ENCODE measurements at places on chromosomes 13 and 19.

DNA sequence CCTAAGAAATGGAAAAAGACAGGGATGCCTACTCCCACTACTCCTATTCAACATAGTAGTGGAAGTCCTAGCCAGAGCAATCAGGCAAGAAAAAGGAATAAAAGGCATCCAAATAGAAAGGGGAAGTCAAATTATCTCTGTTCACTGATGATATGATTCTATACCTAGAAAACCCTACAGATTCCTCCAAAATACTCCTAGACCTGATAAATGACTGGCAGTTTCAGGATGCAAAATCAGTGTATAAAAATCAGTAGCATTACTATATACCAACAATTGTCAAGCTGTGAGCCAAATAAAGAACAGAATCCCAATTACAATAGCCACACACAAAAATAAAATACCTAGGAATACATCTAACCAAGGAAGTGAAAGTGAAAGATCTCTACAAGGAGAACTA is 1.3 kb upstream of the GPR42 start:
- H3K4me3 ChIP-seq: no peak overlapping the region
- H3K27me3 ChIP-seq: no peaks in the 10 kb centered on the region
- DNase-seq: no peak
- H3K4me1 ChIP-seq: no peaks in the 10 kb centered on the region
- H3K36me3 ChIP-seq: no peaks in the 10 kb centered on the region

DNA sequence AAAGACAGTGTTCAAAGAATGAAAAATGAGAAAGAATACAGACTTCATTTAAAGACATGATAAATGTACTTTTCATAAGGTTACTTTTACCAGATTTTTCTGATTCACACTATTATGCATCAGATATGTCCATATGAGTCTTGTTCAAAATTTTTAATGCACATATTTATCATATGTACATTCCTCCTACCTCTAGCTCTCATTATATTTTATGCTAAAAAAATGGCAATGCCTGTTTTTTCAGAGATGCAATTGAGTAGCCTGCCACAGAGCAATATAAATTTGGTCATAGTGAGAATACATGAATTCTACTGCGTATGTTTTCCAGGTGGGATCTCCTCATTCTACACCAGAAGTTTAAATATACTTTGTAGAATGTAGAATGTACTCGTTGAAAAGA is 807.0 kb upstream of the SLITRK6 start:
- H3K36me3 ChIP-seq: no peaks in the 10 kb centered on the region
- H3K27me3 ChIP-seq: no peaks in the 10 kb centered on the region
- no peak overlapping the region for H3K27ac ChIP-seq
- H3K4me1 ChIP-seq: no peaks in the 10 kb centered on the region
- DNase-seq: no peak
- no peak overlapping the region for H3K4me3 ChIP-seq

DNA sequence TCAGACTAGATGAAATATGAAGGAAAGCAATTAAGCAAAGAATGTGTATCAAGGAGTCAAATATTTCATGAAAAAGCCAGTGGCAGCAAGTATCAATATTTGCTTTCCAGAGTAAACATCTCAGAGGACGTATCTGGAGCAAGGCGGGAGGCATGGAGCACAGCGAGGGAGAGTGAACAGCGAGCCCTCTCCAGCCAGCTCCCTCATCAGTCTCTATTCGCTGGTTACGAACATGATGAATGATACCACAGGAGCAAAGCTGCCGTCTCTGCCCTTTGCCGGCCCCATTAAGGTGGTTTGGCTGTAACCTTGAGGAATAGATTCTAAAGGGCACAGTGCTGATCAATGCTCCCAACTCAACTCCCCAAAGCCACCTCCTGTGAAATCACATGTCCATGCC is 95.8 kb downstream of the CCNA1 start:
- no peak overlapping the region for H3K27ac ChIP-seq
- H3K4me3 ChIP-seq: no peak overlapping the region
- no peak for DNase-seq
- H3K36me3 ChIP-seq: no peaks in the 10 kb centered on the region
- H3K27me3 ChIP-seq: no peaks in the 10 kb centered on the region

DNA sequence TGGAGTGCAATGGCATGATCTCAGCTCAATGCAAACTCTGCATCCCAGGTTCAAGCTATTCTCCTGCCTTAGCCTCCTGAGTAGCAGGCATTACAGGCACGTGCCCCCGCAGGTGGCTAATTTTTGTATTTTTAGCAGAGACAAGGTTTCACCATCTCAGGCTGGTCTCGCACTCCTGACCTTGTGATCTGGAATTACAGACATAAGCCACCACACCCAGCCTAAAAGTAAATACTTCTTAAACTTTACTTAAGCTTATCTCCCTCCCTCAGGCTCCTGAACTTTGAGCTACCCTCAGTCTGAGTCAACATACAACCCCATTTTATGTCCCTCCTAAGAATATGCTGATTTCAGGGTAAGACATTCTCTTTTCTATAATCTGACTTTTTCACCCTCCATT is 66.1 kb downstream of the ZNF486 start:
- no peaks in the 10 kb centered on the region for H3K27me3 ChIP-seq
- H3K27ac ChIP-seq: no peak overlapping the region
- no peak overlapping the region for H3K4me3 ChIP-seq
- no peaks in the 10 kb centered on the region for H3K36me3 ChIP-seq

DNA sequence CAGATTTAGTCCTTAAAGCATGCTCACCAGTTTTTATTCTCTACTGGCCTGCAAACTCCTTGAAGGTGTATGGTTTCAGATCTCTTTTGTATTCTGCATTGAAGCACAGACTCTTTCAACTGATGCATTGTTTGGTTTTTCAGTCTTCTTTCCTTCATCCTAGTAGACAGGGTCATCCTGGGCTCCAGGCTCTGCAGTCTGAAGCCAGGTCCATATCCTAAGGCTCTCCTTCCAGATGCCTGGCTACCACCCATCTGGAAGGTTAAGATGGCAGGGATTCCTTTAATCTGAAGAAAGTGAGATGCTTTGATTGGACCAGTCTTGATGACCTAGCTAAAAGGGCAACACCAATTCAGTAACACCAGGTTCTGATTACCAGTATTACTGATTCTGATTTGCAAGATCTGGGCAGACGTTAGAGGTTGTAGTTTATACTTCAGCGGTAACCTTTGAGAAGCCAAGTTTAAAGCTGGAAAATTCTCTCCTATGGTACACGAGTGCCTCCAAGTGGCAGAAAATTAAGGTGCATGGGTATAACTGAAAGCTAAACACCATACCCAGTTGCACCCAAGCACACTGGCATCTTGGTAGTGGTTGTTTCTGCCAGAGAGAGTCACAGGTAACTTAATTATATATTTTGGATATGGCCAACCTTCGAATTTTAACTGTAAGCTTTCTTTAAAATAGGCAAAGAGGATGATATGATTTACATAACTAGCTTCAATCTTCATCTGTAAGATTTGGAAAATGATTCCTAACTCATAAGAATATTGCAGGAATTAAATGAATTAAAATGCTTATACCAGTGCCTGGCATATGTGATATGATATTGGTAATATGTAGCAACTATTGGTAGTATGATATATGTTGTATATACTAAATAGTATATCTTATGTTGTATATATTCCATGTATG is 1651.9 kb upstream of the MIR17HG start:
- DNase-seq: no peak
- no peaks in the 10 kb centered on the region for H3K4me1 ChIP-seq
- no peaks in the 10 kb centered on the region for H3K36me3 ChIP-seq
- H3K27me3 ChIP-seq: no peaks in the 10 kb centered on the region
- no peak overlapping the region for H3K4me3 ChIP-seq
- no peak overlapping the region for H3K27ac ChIP-seq

GRCh38 chr19:2727640-2727944 is 6.4 kb upstream of the DIRAS1 start:
- DNase-seq: no peak
- H3K4me1 ChIP-seq: peaks cover 14% of the 10 kb centered on the region
- H3K4me3 ChIP-seq: no peak overlapping the region
- peaks cover 4% of the 10 kb centered on the region for H3K36me3 ChIP-seq
- no peaks in the 10 kb centered on the region for H3K27me3 ChIP-seq
- H3K27ac ChIP-seq: no peak overlapping the region

DNA sequence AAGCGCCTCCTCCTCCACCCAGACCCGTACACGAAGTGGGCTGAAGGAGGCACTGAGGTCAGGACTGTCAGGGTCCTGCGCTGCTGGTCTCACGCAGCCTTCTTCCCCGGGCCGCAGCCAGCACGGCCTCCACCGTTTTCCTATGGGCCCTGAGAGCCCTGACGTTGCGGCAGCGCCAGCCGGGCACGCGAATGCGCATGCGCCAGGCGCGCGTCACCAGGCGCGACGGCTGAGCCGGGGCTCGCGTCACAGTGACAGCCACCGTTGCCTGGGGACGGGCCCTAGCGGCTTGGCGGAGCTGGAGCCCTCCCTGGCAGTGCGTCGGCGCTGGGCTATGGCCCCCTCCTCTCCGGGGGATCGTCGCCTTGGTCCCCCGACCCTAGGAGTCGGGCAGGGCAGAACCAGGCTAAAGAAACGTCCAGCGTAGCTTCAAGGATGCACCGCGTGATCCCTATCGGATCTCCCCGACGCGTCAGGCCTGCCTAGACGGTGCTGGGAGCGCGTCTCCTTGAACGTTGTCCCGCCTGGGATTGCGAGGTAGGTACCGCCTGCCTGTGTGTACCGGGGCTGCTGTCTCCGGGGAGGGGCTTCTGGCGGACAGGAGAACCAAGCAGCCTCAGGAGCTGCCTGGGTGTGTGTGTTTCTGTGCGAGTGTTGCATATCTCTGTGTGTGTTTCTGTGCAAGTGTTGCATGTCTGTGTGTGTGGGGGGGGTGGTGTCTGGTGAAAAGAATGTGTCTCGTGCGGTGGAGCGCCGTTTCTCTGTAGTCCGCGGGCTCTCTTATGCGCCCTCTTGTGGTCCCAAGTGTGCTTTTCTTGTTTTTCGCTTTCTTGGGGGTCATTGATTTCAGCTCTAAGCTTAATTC is 43.2 kb downstream of the ZNF571 start:
- no peak overlapping the region for H3K27ac ChIP-seq
- no peaks in the 10 kb centered on the region for H3K4me1 ChIP-seq
- no peaks in the 10 kb centered on the region for H3K27me3 ChIP-seq
- no peaks in the 10 kb centered on the region for H3K36me3 ChIP-seq

GRCh38 chr13:79462895-79463294 is 18.1 kb upstream of the NDFIP2 start:
- H3K4me1 ChIP-seq: no peaks in the 10 kb centered on the region
- no peak for DNase-seq
- no peak overlapping the region for H3K4me3 ChIP-seq
- no peaks in the 10 kb centered on the region for H3K36me3 ChIP-seq

- no peak overlapping the region for H3K4me3 ChIP-seq
- H3K27ac ChIP-seq: no peak overlapping the region
- H3K36me3 ChIP-seq: no peaks in the 10 kb centered on the region
- no peaks in the 10 kb centered on the region for H3K27me3 ChIP-seq
- H3K4me1 ChIP-seq: no peaks in the 10 kb centered on the region
Measured at GRCh38 chr13:34340534-34340933, 522.6 kb downstream of the RFC3 start.

GRCh38 chr19:7860714-7861618 is 13.2 kb downstream of the PRR36 start:
- peaks cover 5% of the 10 kb centered on the region for H3K36me3 ChIP-seq
- DNase-seq: no peak
- H3K4me1 ChIP-seq: no peaks in the 10 kb centered on the region
- no peaks in the 10 kb centered on the region for H3K27me3 ChIP-seq
- H3K4me3 ChIP-seq: no peak overlapping the region

- no peak overlapping the region for H3K27ac ChIP-seq
- no peaks in the 10 kb centered on the region for H3K36me3 ChIP-seq
- no peaks in the 10 kb centered on the region for H3K27me3 ChIP-seq
- no peak overlapping the region for H3K4me3 ChIP-seq
- H3K4me1 ChIP-seq: no peaks in the 10 kb centered on the region
Measured at GRCh38 chr19:15829786-15830185, 14.3 kb upstream of the OR10H1 start.

DNA sequence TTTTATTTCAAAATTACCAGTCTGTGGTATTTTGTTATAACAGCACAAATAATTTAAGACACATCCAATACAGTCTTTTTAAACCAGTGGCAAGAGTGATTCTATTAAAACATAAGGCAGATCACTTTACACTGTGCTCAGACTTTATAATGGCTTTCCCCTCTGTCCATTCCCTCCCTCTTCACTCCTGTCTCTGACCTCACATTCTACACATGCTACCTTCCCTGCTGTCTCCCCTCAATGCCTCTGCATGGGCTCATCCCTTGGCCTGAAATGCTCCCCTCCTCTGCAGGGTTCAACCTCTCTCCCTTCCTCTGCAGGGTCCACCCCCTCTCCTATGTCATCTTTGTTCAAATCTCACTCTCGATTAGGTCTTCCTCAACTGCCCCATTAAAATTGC is 170.8 kb downstream of the LHFPL6 start:
- no peaks in the 10 kb centered on the region for H3K36me3 ChIP-seq
- no peak overlapping the region for H3K27ac ChIP-seq
- DNase-seq: no peak
- H3K4me1 ChIP-seq: no peaks in the 10 kb centered on the region
- no peak overlapping the region for H3K4me3 ChIP-seq

- no peak overlapping the region for H3K27ac ChIP-seq
- no peaks in the 10 kb centered on the region for H3K27me3 ChIP-seq
- peaks cover 4% of the 10 kb centered on the region for H3K36me3 ChIP-seq
- H3K4me3 ChIP-seq: peak overlapping the region; percentile 52
- peaks cover 19% of the 10 kb centered on the region for H3K4me1 ChIP-seq
- no peak for DNase-seq
Measured at GRCh38 chr19:8366961-8367326, 3.0 kb downstream of the ANGPTL4 start.

DNA sequence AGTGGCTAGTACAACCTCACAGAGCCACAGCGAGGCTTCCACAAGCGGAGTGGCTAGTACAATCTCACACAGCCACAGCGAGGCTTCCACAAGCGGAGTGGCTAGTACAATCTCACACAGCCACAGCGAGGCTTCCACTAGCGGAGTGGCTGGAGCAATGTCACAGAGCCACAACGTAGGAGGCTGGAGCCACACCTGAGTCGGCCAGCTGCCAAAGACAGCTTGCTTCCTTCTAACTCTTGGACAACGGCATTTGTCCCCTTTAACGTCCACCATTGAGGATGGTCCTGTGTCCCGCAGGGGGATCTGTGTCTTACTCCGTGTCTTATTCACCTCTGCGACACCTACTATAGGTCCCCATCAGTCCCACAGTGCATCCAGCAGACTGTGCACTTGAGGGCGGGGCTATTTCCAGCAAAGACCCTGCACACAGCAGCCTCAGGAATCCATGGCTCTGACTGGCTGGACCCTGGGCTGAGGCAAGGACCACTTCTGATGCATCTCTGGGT is 3.7 kb downstream of the ZNF787 start:
- no peak for DNase-seq
- no peak overlapping the region for H3K4me3 ChIP-seq
- H3K27me3 ChIP-seq: no peaks in the 10 kb centered on the region

GRCh38 chr13:110126391-110126961 is 180.5 kb downstream of the COL4A1 start:
- H3K27ac ChIP-seq: peak overlapping the region; percentile 66
- peak overlapping the region; percentile 49 for H3K4me3 ChIP-seq
- H3K36me3 ChIP-seq: no peaks in the 10 kb centered on the region
- H3K4me1 ChIP-seq: peaks cover 5% of the 10 kb centered on the region
- no peak for DNase-seq

DNA sequence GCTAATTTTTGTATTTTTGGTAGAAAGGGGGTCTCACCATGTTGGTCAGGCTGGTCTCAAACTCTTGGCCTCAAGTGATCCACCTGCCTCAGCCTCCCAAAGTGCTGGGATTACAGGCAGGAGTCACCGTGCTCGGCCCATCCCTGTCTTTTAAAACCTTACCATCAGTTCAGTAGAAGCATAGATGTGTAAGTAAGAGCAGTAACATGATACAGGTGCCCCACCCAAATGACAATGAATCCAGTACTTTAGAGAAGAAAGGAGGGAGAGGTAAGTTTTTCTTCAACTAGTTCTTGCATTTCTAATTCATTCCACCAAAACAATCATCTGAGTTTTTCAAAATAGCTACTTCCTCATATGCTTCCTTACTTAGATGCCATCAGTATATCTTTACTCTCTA is 21.9 kb downstream of the SPRY2 start:
- no peaks in the 10 kb centered on the region for H3K36me3 ChIP-seq
- H3K4me3 ChIP-seq: no peak overlapping the region
- H3K4me1 ChIP-seq: peaks cover 1% of the 10 kb centered on the region
- no peak for DNase-seq
- no peaks in the 10 kb centered on the region for H3K27me3 ChIP-seq
